BE2C (cell line): ENCODE measurements at places on chromosomes 6 and 20.

GRCh38 chr20:20017844-20018185 lies 653 bp downstream of the NAA20 start:
- DNase-seq: peak; percentile 21

DNA sequence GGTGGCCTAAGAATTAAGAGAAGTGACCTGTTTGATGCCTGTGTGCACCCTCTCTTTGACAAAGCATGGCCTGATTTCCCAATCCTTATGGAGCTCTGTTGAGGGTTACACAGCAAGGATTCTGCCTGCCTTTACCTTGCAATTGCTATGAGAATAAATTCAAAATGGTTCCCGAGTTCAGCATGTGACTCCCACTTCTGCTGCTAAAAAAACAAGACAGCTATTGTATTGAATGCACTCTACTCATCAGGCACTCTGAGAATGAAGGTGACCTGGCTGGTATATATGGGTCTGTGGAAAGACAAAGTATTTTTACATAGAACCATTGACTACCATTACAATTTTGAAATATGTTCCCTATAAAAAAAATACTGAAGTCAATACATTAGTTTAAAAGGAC lies 190.3 kb downstream of the ATXN1 start:
- DNase-seq: no peak

DNA sequence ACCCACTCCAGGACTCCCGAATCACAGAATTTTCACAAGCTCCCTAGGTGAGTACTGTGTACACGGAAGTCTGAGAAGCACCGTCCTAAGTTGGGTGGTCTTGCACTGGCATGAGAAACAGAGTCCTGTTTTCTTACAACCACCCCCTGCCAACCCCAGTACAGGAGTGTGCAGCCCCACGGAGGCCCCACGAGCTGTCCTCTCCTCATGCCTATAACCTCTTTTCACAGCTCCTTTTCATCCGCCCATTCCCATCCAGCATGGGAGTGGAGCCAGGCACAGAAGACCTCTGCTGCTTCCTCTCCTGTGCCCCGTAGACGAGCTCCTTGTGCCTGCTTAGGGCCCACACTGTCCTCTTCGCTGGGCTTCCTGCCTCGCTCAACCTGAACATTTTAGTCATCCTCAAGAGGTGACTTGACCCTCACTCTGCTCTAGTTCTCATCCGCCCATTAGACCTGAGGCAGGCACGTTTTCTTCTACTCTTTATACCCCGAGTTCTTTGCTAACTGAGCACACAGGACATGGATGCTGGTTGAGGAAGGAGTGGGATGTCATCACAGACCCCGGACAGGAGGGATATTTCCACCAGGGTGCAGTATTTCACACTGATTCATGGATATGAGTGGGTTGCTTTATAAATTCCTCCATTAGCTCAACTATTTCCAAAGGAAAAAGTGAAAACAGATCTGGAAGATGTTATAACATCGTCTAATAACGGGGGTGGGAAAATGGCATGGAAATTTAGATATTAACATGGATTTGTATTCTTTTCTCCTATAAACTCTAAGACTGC lies 160.5 kb downstream of the TTLL2 start:
- DNase-seq: no peak

DNA sequence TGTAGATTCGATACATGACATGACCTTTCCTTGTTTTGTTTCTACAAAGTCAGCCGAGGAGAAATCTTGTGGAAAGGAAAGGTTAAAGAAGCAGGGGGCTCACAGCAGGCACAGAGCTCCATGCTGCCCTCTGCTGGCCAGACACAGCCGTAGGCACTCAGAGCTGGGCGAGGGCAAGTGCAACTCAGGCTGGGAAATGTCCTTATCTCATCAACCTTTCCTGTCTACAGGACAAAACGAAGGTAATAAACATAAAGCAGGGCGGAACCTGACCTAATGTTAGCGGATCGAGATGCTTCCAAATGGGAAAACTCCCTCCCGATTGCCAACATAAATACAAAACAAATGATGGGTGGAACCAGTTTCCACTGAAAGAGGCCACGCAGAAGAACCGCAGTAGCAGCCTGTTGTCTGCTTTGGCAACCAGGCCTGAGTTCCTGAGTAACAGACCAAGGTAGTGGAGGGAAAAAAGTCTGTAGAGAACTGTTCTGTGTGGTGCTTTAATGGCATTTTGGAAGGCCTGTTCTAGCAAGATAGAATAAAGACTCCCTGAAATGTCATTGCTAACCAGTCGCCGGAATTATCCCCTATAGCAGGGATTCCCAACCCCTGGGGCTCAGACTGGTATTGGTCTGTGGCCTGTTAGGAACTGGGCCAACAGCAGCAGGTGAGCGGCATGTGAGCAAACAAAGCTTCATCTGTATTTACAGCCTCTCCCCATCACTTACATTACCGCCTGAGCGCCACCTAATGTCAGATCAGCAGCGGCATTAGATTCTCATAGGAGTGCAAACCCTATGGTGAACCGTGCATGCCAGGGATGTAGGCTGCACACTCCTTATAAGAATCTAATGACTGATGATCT lies 85.2 kb downstream of the MBOAT1 start:
- DNase-seq: peak; percentile 74

DNA sequence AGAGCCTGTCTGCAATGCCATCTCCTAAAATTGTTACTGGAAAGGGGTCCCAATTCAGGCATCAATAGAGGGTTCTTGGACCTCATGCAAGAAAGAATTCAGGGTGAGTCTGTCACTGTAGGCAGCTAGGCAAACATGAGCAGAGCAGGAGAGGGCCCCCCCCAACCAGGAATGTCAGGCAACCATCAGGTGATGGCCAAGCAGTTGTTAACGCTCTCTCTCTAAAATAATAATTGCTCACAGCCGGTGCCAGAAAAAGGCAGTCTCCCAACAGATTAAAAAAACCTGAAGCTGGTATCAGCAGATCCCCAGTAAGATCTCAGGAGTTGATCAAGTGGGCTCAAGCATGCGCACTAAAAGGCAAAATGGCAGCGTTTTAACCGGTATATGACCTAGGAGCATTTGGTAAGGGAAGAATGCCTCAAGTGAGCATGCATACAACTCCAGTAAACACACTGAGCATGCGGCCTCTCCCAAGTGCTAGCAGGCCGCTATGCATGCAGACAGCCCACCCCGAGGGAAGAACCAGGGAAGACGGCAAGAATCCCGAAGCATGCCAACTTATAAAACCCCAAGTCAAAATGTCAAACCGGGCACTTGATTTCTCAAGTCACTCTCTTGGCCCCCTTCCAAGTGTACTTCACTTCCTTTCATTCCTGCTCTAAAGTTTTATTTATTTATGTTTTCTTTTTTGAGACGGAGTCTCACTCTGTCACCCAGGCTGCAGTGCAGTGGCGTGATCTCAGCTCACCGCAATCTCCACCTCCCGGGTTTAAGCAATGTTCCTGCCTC lies 44.0 kb upstream of the RNGTT start:
- DNase-seq: no peak

GRCh38 chr6:136487759-136488425 lies 62.3 kb downstream of the MAP7 start:
- DNase-seq: no peak

DNA sequence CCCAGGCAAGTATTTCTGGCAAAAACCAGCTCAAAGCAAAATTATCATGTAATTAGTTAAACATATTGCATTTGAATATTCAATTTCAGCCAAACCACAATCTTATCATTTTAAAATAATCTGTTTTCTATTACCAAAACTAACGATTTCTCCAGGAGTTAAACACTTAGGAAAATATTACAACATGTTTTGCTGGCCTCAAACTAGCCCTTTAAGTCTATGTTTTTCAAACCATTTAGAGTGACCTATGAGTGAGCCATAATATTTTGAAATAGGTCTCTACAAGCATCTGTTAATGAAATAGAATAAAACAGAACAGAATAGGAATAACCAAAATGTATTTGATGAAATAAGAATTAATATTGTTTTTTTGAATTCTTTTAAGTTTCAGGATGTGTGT lies 370.9 kb downstream of the COL12A1 start:
- no peak for DNase-seq

DNA sequence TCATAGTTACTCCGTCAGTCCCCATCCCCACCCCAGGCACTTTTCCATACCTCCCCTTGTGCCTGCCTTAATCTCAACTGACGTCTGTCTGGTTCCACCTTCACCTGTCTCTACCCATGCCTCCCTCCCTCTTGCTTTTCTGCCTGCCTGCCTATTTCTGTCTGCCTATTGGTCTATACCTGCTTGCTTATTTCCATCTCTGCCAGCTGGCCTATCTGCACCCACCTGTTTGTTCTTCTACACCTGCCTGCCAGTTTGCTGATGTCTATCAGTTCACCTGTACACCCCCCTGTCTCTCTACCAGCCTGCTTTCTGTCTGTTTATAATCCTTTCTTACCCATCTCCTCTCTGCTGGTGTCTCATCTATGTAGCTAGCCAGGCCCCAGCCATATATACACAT lies 87.5 kb downstream of the RALGAPA2 start:
- no peak for DNase-seq

DNA sequence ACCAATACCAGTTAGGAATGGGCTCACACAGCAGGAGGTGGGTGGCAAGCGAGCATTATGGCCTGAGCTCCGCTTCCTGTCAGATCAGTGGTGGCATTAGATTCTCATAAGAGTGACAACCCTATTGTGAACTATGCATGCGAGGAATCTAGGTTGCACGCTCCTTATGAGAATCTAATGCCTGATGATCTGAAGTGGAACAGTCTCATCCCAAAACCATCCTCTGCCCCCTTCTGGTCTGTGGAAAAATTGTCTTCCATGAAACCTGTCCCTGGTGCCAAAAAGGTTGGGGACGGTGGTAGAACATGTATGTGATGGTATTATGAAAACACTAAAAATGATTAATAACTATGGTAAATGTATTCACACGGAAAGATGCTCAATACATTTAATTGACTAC lies 99.7 kb upstream of the HIVEP1 start:
- no peak for DNase-seq

DNA sequence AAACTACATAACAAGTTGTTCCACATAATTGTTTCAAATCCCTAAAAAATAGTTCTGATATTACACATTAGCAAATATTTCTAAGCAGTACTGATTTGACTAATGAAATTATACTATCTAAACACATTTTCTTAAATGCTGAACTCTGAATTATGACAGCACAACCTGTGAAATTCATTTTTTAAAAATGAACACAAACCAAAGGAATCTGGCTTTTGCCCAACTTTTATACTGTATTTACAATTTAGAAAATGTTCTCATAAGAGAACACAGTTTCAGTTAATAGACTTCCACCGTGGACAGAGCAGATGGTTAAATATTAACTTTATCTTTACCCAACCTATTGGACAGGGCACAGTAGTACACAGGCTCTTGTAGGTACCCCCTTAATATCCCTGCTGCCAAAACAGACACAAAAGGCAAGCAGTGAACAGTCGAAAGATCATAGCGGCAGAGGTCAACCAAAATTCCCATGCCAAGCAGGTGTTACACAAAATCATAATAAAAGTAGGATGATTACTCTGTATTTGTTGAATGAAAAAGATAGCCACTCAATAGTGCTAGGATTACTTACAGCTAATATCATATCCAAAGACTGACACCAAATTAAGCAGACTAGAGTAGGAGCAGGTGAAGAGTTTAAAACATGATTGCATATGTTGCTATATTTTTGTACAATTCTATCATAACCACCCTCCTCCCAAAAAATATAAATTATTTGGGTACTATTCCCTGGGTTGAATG lies 122.5 kb downstream of the RNGTT start:
- DNase-seq: no peak

- no peak for DNase-seq
Observed at GRCh38 chr20:19428324-19428723, 215.9 kb downstream of the SLC24A3 start.
